Neuronal stem cell (in vitro differentiated cells): ENCODE measurements at places on chromosomes 11 and 22.

GRCh38 chr22:41238570-41239442 lies 1.9 kb downstream of the CHADL start:
- no peak for DNase-seq

DNA sequence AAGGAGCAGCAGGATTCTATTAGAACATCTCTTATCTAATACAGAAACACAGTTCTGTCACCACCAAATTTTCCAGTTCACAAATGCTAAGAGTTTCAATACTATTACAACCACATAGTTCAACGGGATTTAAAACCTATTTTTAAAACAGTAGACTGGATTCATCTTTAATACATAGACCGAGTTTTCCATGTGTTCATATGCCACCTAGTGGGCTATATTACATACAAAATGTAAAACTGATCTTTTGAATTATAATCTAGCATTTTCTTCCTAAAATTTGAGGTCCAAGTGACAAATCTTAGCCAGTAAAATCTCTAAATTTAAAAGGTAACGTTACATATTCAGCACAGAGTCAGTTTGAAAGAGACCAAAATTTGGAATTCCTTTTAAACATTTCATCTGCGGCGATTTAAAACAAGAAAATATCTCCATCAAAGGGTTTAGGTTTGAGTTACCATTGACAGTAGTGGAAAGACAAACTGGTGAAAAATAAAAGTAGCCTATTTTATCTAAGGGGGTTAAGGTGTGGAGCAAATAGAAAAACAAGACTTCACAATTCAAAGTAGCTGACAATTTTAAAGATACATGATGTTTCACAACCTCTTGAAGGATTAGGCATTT lies 269.3 kb upstream of the MPPED2 start:
- no peak for DNase-seq

DNA sequence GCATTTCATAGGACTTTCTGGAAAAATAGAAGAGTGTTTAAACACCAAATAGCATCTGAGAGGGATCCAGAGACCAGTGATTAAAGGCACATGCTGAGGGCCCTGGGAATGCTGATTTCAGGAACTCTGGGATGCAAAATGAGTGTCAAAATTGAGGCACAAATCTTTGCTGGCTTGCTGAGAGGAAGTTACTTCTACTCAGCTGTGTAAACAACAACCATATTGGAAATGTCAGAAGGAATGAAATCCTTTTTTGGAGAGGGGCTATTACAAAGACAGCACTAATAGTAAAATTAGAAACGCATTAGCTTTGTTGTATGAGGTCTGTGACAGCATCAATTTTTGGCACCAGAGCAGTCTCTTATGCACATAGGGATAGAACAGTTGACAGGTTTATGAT lies 267.8 kb upstream of the RAG2 start:
- no peak for DNase-seq

DNA sequence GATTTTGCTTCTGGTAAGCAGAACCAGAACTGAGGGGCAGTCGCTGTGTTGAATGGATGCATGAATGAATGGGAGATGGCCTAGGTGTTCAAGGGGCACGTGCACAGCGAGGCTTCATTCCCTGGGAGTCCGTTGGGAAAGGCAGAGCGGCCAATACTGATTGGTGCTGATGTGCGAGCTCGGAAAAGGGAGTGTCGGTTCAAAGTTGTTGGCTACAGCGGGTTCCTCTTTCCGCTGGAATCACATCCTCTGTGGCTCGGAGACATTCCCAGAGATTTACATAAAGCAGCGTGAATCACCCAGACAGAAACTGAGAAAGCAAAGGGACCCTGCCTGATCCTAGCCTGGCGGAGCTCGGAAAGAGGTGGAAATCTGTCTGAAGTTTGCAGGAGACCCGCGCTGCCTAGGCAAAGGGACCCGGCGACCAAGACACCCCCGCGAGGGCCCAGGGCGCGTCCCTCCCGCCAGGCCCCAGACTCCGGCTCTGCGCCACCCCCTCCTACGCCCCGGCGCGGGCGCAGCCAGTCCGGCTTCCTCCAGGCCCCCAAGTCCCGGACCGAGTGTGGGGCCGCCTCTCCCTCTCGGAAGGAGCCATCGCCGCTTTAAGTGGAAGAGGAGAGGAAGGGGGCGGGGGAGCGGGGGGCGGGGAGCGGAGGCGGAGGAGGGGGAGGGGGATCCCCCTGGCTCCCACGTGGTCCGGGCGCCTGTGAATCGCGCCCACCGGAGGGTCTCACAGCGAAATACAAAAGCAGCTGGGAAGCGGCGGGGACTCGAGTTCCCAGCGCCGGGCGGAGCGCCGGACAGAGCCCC lies at the start of gene FJX1:
FJX1 (plus strand) TSS at position 774 of the 810 bp plus-strand sequence. CDS start 177 bp downstream, outside the sequence.
- peak; percentile 85 for DNase-seq

DNA sequence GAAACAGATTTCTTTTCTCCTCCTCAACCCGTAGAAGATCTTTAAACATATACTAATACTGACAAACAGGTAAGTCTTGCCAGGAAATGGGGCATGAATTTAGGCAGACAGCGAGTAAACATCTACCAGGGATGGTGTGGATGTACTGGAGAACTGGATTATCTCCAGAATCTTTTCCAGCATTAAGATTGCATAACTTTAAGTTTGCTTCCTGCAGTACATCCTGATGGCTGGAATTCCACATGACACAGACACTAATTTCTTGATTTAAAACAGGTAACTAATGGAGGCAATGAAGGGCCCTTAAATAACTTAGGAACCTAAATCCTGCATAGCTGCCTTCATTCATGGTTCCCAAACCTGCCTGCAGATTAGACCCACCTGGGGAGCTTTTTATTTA lies 40.7 kb downstream of the JHY start:
- no peak for DNase-seq

- no peak for DNase-seq
Observed at GRCh38 chr11:128269466-128269865, 317.9 kb downstream of the ETS1 start.

- no peak for DNase-seq
Observed at GRCh38 chr11:71310184-71310583, 57.8 kb upstream of the SHANK2 start.

DNA sequence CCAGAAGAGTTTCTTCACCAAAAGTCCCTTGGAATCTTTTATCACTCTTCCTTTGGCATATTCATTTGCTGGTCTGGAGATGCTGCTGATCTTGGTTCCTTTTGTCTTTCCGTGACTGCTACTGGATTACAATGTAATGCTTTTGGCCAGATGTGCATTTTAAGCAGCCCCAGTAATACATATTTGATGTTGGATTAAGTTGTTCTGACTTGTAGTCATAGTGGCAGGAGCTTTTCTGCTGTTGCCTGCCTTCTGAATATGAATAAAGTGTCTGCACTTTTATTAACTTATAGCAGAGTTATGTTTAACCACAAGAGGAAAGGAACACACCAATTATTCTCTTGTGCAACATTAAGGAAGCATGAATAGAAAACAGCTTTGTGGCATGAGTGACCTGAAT lies 360.0 kb upstream of the DDI1 start:
- DNase-seq: no peak

DNA sequence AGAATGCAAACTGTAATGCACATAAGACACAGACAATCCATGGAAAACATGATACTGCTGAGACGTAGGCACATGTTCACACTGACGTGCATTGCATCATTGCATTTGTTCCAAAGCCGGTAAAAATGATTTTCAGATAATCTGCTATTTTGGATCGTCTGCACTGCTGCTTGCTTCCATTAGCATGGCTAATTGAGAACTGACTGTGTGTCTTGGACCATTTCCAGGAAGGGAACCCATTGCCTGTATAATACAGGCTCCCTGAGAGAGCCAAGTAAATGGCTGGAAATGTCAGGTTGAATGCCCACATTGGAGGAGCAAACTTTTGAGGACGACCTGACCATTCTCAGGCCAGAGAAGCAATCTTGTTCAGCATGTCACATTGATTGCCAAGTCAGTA lies 304.8 kb downstream of the ST3GAL4 start:
- DNase-seq: no peak

DNA sequence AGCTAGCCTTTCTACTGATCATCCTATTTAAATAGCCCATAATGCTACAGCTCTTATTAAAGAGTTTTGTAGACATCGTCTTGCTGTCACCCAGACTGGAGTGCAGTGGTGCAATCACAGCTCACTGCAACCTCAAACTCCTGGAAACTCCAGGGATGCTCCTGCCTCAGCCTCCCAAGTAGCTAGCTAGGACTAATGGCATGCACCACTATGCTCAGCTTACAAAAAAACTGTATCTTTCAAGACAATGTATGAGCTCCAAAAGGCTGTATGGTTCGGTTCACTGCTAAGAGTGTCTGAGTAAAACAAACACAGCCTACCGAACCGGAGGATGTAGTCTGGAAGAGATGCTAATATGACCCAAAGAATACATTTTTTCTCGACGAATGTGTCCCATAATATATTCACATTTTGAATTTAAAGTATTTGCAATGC lies 2.6 kb downstream of the TAF1D start:
- DNase-seq: no peak

- DNase-seq: no peak
Observed at GRCh38 chr22:26534874-26535602, 22.8 kb upstream of the TFIP11 start.

DNA sequence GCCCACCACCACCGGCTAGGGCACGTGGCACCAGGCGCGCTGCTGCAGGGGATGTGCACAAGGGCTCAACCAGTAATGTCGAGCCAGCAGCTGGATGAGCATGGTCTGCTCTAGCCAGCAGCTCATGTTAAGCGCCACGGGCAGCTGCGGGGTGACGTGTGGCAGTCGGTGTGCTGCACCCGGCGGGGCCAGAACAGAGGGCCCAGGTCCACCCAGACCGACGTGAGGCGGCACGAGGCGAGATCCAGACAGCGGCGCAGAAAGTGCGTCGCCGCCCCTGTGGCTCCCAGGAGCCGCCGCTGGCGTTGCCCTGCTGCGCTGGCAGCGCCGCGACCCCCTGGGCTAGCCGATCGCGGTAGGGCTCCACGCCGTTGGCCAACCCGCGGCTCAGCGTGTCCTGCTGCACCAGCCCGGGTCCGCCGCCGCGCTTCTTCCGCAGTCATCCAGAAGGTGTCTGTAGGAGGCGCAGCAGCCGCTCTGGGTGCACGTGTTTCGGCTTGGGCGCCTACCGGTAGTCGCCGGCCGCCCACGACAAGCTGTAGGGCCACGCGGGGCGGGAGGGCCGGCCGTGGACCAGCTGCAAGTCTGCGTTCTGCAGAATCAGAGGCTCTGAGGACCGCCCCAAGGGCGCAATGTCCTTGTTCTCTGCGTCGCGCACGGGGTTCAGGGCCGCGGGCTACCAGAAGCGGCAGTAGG lies 4.6 kb upstream of the GALR3 start:
- no peak for DNase-seq

GRCh38 chr11:26749927-26750326 lies 28.1 kb upstream of the SLC5A12 start:
- DNase-seq: no peak

DNA sequence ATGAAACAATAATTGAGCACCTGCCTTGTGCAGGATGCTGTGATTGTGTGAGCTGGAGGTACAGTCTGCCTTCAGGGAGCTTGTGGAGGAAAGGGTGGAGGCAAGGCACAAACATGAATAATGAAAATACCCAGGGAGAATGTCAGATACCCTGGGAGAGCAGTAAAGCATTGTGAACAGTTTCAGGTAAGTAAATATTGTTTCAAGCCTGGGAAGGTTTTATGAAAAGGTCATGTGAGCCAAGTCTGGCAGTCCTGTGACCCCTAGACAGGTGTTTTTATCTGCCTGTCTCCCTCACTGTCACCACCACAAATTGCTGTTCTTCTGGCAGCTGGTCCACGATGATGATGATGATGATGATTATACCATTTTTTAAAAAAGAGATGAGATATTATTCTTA lies 32.0 kb downstream of the SPECC1L start:
- no peak for DNase-seq

GRCh38 chr11:94599510-94599909 lies 32.3 kb downstream of the PIWIL4 start:
- no peak for DNase-seq

GRCh38 chr11:43567396-43567975 lies 113.1 kb upstream of the HSD17B12 start:
- DNase-seq: no peak

DNA sequence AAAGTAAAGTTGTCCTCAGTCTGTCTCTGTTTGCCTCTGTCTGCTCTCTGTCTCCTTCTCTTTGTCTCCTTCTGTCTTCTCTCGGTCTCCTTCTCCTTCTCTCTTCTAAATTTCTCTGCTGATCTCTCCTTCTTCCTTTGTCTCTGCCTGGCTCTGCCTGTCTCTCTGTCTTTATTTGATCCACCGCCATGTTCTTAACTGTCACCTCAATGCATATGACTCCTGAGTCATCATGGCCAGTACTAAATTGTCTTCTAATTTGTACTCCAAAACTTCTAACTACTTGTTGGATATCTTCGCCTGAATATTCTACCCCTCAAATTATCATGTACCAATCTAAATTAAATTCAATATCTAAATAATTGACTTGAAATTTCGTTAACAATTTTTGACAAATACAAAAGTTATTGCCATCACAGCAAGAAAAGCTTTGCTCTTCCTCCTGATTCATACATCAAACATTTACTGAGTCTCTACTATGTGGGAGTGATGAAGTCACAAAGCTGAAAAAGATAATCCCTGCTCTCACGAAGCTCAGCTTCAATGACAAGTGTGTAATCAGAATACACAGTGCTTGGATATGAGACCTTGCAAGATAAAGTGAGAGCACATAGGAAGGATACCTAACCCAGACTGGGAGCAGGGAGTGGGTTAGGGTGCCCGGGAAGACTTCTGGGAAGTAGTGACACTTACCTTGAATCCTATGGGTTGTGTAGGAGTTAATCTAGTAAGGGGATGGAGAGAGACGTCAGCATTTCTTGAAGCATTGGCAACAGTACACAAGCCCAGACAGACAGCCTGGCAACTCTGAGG lies 193.0 kb downstream of the MAML2 start:
- no peak for DNase-seq

DNA sequence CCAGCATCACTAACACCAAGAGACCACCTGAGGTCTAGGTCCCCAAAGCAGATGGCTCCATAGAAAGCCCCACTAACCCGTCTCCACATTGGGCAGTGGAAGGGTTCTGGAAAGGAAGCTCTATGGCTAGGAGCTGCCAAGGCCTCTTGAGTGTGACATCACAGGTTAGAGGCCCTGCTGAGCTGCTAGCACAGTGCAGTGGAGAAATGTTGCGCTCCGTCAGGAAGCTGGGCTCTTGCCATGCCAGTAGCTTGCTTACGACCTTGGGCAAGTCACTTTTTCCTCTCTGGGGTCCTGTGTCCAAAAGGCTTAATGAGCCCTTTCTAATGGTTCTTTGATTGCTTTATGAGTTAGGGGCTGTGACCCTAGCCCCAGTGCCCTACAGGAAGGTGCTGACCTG lies 10.6 kb downstream of the PIK3IP1 start:
- no peak for DNase-seq

DNA sequence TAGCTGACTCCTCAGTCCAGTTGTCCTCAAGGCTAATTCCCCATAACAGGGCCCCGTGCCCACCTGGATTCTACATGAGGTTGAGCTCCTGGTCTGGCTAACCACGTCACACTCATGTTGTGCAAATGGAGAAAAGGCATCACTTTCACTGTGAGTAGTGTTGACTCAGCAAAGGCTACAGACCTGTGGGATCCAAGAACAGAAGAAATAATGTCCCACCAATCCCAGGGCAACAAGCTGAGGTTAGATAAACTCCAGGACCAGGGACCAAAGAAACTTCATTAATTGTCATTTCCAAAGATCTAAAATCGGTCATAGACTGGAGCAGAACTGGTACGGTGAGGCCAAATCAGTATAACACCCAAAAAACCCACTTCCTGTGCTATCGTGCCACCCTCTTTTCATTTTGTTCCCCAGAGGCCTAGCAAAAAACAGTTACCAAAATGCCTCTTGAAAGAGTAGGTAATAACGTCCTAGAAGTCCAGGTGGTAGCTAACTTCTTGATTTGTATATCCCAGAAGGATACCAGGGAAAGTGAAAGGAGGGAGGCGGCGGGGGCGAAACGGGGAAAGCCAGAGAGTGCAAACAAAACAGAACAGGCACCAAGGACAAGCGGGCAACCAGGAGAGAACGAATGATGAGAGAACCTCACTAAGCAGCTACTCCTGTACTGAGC lies 1.4 kb downstream of the PCSK7 start:
- no peak for DNase-seq
